ENCODE measurements at places on chromosomes 16 and 17. TPM values are rescaled to one million over a fixed set of nuclear protein-coding genes. Genes with fewer than 3 reads are reported as not detected.

Gene KRTAP16-1
- not detected for total RNA-seq

GRCh38 chr17:40791111-40791510 is 8.6 kb downstream of the KRT28 start:
- DNase-seq: no peak

- DNase-seq: peak; percentile 45
Measured at GRCh38 chr16:88315543-88316105, 67.1 kb upstream of the ZNF469 start.

Gene ACOX1
- 170 TPM for total RNA-seq

- DNase-seq: no peak
Measured at GRCh38 chr17:1571341-1571704, 8.7 kb upstream of the PITPNA start.

- no peak for DNase-seq
Measured at GRCh38 chr17:50830994-50831393, 4.4 kb upstream of the WFIKKN2 start.

GRCh38 chr16:23452221-23452571 is 793 bp downstream of the COG7 start:
- DNase-seq: no peak

DNA sequence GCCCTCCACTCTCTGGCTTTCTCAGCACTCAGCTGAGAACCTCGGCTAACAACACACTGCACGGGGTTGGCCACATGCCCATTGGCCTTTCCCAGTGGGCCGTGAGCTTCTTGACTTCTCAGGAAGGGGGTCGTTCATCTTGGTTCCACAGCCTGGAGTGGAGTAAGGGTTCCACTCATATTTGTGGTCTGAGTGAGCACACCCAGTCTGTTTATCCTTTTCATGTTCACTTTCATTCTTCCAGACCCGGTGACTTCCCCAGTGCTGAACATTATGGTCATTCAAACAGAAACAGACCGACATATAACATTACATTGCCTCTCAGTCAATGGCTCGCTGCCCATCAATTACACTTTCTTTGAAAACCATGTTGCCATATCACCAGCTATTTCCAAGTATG is 8.2 kb downstream of the MILR1 start:
- no peak for DNase-seq

Gene SLC5A10
- not detected for total RNA-seq

Gene EME1
- 1.9 TPM for total RNA-seq

- DNase-seq: no peak
Measured at GRCh38 chr16:69593751-69594255, 28.0 kb downstream of the NFAT5 start.

- DNase-seq: no peak
Measured at GRCh38 chr17:18626152-18626870, 17.9 kb downstream of the TBC1D28 start.

DNA sequence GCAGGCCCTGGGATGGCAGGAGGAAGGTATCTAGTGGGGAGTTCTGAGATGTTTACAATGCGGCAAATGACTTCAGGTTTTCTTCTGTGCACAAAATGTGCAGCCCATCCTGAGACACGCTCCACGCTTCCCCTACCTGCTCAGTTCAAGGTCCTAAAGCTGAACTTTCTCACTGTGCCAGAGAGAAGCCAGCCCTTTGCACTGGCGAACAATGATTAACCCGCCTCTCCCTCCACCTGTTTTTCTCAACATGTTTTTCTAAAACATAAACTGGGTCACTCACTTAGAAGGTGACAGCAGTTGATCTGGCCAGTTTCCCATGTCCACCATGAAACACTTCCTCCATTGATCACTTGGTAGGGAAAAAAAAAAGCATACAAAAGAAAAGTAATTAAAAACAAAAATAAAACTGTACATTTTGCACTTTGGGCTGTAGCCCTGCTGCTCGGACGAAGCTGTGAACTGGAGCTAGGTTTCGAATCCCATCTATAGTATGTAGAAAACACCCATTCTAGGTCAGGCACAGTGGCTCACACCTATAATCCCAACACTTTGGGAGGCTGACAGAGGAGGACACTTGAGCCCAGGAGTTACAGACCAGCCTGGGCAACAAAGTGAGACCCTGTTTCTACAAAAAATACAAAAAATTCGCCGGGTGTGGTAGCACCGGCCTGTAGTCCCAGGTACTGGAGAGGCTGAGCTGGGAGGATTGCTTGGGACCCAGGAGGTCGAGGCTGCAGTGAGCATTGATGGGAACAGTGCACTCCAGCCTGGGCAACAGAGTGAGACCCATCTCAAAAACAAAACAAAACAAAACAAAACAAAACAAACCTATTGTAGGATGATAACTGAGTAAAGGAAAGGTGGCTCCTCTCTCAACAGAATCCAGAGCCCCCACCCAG is 6.1 kb upstream of the G6PC1 start:
- DNase-seq: peak; percentile 61

DNA sequence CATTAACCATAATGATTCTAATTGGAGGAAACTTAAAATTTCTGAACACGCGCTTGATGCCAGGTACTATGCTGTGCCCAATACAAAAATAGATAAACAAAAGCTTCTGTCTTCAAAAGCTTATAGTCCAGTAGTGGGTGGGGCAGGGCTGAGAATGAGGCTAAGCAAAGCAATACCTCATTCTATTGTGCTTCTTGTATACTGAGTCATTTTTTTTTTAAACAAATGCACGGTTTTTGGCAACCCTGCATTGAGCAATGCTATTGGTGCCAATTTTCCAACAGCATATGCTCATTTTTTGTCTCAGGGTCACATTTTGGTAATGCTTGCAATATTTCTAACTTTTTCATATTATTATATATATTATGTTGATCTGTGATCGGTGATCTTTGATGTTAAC is 34.7 kb upstream of the HNF1B start:
- no peak for DNase-seq

Gene CENPT
- total RNA-seq: 29.3 TPM

Gene CA7
- 157 TPM for total RNA-seq

DNA sequence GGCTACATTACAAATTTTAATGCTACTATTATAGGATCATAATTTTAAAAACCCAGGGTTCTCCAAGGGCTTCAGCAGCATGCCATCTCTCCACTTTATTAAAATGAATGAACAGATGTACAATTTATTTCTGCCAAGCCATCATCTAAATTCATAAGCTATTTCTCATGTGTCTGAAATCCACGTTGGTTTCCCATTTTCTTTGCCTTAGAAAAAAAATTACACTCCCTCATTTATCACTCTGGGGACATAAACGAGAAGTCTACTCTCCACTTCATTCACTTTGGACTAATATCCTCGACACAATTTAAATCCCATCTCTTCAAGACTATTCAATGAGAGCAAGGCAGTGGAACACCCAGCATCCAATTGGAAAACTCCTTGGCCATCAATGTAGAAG is 178.4 kb upstream of the HSBP1 start:
- no peak for DNase-seq

DNA sequence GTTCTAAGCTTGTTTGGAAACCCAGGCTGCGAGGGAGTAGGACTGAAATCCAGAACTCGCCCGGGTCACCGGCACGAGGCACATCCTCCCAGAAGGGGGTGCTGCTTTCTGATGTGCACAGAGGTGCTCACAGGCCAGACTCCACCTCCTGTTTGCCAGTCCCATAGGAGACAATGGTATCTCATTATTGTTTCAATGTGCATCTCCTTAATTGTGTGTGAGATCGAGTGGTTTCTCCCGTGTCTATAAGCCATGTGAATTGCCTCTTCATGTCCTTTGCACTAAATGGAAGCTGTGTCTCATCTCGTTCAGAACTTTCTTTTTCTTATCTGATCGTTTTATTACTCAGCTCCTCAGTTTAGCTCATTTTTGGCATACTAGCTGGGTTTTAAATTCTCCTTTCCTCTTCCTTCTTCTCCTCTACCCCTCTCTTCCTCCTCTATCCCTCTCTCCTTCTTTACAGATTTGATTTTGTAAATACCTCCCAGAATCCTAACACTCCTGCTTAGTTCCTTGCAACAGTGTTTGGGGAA is 32.1 kb upstream of the PRKCB start:
- DNase-seq: peak; percentile 72

Gene FZD2
- 0.31 TPM for total RNA-seq

- DNase-seq: no peak
Measured at GRCh38 chr16:28320023-28320561, 27.8 kb downstream of the SBK1 start.

DNA sequence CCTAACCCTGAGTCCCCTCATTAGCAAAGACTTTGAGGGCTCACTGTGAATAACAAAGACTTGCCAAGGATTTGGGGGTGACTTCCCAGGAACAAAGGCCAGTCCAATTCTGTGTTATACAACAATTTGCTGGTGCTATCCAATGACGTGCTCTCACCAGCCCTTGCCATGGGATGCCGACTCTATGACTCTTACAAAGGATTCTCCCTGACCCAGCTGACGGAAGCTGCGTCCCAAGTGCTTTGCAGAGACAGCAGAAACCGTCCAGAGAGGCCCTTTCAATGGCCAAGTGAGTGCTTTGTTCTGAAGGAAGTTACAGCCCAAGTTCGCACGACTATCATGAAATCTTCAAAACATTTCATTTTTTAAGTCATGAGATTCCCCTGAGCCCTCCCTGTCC is 345.3 kb upstream of the TNRC6C start:
- DNase-seq: no peak

DNA sequence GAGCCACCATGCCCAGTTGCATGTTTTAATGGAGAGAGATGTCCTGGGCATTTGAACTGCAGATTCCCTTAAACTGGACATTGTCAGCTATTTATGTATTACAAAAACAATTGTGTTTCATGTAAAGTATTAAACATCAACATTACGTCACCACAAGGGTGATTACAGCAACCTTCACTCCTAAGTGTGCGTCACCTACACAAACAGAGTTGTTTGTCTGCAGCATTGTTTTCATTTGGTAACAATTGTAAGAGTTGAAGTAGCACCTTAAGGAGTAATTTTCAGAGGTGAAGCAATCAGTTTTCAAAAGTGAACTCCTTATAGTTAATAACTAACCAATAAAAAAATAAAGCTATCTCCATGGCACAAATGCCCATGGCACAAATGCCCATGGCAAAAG is 271.4 kb downstream of the IRX3 start:
- DNase-seq: no peak

Gene PRR29
- total RNA-seq: not detected

Gene RNF227
- 1.2 TPM for total RNA-seq

Gene EIF5A
- total RNA-seq: 330 TPM

DNA sequence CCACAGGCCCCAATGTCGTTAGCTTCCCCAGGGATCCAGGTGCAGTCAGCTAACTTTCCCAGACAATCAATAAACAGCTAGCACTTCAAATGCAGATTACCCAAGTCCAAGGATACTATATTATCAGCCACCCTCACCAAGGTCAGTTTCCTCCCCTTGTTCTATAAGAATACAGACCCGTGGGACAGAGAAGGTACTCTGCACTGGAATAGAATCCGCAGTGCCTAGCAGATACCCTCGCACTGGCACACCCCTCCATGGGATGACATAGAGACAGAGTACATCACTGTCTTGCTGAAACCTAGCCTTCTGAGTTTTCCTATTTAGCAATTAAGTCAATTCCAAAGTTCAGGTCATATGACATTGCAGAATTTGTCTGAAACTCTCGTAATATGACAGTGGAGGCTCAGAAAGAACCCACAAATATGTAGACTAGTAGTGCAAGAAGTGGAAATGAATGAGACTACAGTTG is 40.0 kb upstream of the ABCA10 start:
- no peak for DNase-seq

DNA sequence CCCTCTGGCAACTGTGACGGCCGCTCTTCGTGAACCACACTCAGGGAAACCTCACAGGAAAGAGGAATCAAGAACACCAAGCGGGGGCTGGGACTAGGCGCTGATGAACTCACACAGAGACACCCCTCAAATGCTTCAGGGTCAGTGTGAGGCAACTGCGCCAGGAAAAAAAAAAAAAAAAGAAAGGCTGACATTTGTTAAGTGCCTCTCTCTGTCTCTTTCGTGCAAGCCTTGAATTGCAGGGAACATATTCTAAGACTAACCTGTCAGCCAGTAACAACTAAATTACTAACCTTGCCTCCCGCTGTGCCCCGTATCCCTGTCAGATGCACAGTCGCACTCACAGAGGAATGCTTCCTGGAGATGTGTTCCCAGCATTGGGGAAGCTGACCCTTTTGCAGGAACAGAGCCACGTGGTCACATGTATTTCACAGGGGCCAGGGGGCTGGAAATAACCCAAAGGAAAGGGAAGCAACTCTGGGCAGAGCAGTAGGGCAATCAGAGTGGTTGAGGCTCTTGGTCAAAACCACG is 247.8 kb downstream of the XYLT1 start:
- DNase-seq: peak; percentile 30

Gene KRTAP4-2
- total RNA-seq: not detected

DNA sequence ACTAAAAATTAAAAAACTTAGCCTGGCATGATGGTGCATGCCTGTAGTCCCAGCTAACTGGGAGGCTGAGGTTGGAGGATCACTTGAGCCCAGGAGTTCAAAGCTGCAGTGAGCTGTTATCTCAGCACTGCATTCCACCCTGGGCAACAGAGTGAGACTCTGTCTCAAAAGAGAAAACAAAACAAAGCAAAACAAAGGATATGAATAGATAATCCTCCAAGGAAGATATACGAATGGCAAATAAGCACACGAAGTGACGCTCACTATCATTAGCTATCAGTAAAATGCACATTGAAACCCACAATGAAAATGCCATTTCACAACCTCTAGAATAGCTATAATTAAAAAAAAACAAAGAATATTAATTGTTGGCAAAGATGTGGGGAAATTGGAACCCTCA is 386.2 kb upstream of the CCL2 start:
- DNase-seq: no peak

- no peak for DNase-seq
Measured at GRCh38 chr17:77887110-77887463, 71.4 kb upstream of the TNRC6C start.

DNA sequence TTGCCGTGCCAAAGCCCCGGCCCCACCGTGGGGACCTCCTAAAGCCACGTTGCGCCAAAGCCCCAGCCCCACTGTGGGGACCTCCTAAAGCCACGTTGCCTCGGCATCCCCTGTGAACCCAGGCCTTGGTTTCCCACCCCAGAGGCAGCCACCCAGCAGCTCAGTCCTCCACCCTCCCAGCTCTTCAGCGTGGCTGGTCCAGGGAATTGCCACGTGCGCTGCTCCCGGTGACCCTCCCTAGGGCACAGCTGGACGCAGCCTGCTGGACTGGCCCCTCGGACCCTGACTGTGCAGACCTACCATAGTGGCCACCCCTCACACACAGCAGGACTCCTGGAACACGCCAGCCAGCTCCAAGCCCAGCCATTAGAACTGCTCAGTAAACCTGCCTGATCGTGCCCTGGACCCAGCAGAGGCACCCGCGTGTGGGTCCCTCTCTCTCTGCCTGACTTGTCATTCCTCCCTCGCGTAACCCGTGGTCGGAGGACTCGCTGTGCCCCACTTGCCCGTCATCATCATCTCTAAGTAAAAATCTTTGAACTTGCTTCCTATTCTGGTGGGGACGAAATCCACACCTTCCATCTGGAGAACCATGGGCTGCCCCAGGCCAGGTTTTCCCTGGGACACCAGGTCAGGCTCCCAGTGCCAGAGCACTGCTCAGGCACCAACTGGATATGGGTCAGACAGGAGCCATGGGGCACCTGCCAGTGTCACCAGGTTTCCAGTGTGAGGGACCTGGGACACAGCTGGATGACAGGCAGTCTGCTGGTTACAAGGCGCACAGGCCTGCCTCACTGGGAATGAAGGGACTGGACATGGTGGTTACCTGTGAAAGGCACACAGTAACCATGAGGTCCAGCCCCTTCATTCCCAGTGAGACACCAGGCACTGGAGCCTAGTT is 5.6 kb downstream of the CIAO3 start:
- no peak for DNase-seq
